ENCODE measurements at places on chromosomes 12 and 14.

DNA sequence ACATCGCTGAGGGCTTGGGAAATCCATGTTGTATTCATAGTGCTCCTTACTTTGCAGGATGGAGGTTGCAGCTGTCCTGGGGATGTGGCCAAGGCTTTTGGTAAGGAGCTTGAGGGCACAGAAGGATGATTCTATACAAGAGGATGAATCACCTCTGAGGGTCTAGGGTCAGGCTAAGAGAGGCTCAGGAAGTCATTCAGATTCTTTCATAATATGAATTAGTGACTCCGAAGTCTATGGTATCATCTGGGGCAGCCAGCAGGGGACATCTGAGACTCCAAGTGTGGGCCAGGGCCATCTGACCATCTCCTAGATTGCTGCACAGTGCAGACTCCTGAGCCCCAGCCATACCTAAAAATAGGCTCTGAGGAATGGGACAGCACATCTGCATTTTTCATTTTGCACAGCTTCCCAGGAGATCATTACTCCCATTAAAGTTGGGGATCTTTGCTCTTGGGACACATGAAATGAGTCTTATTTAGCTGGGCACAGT, 4.8 kb downstream of the GMPR2 start:
- no peak for DNase-seq

DNA sequence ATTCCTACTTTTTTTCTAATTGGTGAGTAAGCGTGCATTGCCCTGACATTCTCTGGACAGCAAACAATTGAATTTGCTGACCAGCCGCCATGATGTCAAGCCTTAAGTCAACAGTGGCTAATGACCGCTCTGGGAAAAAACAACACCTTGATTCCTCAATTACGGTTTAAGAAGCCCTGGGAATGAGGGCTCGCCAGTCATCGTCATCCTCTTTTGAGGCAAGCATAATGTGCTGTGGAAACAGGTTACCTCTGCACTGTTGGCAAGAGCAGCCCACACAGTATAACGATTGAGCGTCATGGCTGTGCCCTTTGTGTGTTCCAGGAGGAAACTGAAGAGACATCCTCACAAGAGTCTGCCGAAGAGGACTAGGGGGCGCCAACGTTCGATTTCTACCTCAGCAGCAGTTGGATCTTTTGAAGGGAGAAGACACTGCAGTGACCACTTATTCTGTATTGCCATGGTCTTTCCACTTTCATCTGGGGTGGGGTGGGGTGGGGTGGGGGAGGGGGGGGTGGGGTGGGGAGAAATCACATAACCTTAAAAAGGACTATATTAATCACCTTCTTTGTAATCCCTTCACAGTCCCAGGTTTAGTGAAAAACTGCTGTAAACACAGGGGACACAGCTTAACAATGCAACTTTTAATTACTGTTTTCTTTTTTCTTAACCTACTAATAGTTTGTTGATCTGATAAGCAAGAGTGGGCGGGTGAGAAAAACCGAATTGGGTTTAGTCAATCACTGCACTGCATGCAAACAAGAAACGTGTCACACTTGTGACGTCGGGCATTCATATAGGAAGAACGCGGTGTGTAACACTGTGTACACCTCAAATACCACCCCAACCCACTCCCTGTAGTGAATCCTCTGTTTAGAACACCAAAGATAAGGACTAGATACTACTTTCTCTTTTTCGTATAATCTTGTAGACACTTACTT, 138.9 kb downstream of the HMGA2 start:
- DNase-seq = peak; percentile 8

- DNase-seq = no peak
Measured at GRCh38 chr12:52956987-52957386, 8.1 kb downstream of the KRT18 start.

DNA sequence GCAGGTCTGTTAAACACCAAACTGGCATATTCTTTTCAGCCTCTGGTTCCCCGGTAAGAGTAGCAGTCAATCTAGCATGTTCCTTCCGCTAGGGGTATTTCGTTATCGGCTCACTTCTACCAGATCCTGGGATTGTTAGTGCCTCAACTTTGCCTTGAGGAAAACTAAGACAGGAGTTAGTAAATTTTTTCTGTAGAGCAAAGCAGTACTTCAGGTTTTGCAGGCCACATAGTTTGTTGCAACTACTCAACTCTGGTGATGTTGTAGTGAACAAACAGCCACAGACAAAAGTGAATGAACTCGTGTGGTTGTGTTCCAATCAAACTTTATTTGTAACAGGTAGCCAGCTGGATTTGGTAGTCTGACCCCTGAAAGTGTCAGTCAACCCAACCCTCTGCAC, 6.3 kb upstream of the CDH24 start:
- DNase-seq = no peak

DNA sequence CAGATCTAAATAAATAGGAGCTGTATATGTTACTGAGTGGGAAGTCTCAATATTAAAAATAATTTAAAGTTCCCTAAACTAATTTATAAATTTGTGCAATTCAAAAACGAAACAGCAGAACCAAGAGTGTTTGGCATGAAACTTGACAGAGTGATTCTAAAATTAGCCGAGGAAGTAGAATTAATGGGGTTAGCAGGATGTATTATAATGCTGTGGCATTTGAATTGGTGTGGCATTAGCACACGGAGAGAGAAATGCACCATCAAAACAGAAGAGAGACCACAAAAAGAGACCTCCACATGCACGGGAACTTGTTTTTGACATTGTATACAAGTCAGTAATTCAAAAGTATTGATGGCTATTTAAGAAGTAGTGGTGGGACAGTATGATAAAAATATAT, 366.0 kb upstream of the RGS6 start:
- DNase-seq = no peak

GRCh38 chr12:130686511-130686991, 29.5 kb downstream of the RIMBP2 start:
- DNase-seq = no peak

GRCh38 chr12:113634982-113635381, 163.3 kb upstream of the LHX5 start:
- no peak for DNase-seq

DNA sequence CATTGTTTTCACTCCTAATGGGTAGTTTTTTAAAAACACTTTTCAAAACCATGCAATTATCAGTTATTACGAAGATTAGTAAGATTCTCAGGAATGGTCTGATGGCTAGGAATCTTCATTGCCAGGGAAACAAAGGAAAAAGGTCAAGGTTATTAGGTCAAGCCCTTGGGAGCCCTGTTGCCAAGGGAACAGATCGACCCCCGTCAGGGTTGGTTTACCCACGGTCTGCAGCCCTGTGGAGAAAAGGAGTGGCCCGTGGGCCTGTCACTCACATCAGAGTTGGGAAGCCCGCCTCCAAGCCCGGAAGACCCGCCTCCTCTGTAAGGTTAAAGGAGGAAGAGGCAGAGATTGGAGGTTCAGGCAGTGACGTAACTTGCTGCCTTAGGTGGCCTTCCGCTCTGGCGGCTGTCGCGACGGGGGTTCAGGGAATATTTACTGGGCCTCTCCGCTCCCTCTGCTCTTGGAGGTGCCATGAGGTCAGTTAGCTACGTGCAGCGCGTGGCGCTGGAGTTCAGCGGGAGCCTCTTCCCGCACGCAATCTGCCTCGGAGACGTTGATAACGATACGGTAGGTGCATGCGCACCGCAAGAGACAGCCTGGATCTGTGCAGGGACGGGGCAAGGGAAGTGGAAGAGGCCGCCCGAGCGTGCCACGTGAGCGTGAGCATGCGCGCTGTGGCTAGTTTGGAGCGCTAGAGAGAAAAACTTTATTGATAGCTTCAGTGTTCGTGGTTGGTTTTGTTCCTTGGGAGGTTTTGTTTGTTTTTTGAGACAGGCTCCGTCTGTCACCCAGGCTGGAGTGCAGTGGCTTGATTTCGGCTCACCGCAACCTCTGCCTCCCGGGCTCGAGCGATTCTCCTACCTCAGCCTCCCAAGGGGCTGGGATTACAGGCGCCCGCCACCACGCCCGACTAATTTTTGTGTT, at the start of gene ITFG2:
Gene ITFG2 (plus strand): TSS at position 379 of the 924 bp plus-strand sequence. CDS start 93 bp downstream, at position 472.
- DNase-seq = peak; percentile 99

DNA sequence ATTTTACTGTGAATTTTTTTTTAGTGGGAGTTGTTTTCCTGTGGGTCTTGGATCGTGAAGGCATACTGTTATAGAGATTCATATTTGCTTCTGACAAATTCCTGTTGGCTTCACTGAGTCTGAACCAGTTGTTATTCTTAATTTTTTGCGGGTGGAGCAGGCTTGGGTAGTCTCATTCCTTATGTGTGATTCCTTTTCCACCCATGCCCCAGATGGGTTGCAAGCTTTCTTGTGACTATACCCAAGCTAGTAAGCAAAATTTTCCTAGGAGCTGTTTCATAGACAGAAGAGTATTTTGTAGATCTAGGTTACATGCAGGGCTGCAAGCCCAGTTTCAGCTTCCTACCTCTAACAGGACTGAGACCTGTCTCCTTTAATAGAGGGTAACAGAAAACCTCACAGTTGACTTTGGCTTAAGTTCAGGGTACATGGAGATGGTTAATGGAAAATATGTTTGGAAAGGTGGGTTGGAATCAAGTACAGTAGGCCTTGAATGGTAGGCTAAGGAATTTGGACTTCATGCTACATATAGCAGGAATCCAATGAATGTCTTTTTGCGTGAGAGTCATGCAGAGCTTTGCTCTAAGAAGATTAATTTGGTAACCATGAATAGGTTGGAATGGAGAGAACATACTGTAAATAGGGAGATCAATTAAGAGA, 29.0 kb downstream of the TRMT5 start:
- no peak for DNase-seq

DNA sequence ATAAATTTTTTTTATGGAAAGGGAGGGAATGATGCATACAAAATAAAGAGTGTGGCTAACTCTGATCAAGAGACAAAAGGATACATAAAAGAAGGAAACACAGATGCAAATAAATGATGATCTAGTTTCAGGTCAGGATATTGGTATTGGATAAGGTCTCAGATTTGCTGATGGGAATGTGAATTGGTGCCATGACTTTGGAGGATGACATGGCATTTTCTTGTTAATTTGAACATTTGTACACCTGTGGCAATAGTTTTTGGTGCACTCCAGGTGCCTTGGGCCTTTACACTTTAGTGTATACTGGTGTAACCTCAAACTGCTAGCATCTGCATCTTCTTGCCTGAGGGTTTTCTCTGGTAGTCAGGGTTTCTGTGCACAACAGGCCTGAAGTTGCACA, 279.3 kb downstream of the TMEM121 start:
- no peak for DNase-seq
